ENCODE measurements at places on chromosomes 4 and X.
A peak's percentile ranks its signal among the peaks of the same experiment; 100 is the strongest.

- no peak for DNase-seq
These were observed 829.9 kb downstream of the FAT4 start for GRCh38 chr4:126144543-126145237.

DNA sequence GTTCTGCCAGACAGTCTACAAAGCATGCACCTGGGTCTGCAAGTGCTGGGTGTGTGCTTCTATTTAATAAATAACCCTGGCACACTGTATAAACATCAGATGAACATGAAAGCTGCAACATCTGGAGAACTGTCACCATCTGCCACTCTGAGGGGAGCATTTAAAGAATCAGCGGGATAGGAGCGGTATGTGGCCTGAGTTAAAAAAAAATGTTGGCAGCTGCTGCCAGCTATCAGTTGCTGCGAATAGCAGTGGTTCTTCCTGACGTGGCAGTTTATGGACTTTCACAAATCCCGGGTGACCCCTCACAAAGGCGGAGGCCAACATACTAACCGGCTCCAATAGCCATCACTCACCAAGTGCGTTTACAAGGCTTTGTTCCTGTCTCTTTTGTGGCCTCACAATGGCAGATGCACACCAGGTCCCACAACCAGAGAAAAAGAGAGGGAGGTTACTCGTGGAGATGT is 95.1 kb downstream of the RASL11B start:
- no peak for DNase-seq

DNA sequence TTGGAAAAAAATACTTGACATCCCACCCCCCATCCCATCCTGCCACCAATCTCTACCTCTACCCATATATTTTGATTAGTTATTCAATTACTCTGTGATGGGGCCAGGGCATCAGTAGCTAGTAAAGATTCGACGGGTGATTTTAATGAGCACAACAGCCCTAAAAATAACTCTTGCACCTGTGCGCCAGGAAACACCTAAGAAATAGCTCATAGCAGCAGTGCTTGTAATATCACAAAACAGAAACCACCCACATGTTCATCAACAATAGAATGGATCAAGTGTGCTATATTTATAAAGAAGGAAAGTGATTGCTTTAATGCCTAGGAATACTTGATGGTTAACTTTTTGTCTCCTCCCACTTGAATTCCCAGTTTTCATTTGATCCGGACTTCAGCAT is 225.6 kb upstream of the LCORL start:
- no peak for DNase-seq

GRCh38 chr4:15003401-15003890 is 1.2 kb downstream of the CPEB2 start:
- DNase-seq, result no peak

DNA sequence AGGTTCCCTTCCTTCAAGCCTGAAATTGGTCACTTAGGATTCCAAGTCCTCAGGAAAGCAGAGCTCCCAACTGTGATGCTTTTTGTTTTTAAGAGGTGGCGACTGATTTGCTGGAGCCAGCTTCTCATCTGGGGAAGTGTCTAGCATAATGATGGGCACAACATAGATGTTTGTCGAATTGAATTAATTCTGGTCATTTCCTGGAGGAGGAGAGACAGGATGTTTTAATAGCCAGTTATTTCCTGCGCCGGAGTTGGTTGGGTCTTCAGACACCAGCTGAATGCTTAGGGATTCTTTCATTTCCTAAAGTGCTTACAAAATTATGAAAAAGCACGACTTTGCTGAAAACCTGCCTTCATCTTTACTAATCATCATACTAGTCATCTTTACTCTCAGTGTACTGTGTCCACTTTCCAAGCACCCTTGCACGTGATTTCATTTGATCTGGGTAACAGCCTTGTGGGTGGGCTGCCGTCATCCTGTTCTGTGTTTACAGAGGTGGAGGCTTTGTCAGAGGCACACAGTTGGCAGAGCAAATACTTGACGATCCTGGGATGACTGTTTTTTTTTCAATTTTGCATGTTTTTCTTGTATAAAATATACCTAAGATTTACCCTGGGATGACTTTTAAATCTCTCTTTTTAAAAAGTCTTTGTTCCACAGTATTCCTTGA is 49.5 kb downstream of the RGS12 start:
- DNase-seq, result no peak

GRCh38 chrX:20231598-20231997 is 35.1 kb downstream of the RPS6KA3 start:
- DNase-seq, result no peak

DNA sequence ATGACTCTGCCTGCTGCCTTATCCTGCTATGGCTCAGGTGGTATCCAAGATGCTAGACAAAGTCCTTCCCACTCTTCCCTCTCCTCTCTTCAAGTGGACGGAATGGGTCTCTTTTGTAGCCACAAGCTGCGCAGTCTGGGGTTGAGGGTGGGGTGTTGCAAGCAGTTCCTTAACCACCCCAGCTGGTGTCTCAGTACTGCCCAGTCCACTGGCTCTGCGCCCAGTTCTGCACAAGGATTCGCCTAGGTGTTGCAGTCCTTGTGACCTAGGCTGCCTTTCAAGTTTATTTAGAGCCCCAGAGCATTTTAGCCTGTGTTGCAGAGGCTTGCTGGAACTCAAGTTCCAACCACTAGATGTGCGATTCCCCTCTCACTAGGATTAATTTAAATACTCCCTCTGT is 120.7 kb downstream of the NEXMIF start:
- no peak for DNase-seq

DNA sequence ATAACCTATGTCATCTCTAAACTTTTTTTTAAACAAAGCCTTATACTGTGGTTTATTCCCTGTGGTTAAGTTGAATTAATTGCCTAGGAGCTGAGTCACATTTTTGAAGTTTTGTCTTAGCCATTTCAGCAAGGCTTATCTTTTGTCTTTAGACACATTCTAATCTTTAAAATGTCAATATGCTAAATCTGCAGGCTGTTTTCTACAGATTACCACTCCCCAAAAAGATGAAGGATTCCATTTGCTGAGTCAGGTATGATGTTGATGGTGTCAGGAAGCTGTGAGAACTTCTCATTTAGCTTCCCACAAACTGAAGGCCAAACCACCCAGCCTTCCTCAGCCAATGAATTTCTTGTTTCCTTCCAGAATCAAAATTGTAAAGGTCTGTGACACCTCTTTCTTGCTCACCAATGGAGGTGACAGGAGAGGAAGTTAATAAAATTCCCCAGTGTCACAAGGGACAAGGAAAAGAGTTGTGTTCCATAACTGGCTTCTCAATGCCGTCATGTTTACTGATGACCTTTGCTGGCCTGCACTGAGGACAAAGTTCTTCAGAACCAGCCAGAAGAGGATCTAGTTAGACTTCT is 3.7 kb upstream of the CXCL6 start:
- DNase-seq, result peak; percentile 74

- no peak for DNase-seq
These were observed 727.6 kb upstream of the MAGEB2 start for GRCh38 chrX:29487714-29488113.

DNA sequence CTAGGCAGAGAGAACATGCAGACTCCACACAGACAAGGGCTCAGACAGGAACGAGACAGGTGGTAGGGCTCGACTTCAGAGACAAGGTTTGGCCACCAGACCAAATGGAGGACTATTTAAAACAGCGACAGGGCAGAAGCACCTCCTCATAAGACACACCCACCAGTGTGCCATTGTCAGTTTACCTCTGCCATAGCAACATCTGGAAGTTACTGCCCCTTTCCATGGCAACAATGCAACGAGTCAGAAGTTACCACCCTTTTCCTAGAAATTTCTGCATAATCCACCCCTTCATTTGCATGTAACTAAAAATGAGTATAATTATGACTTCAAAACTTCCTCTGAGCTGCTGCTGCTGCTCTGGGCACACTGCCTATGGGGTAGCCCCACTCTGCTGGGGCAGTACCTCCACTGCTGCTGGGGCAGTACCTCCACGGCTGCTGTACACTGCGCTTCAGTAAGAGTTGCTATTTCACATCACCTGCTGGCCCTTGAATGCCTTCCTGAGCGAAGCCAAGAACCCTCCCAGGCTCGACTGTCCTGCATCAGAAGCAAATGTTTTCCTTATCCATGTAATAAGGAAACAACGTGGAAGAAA is 2222.3 kb upstream of the AGA start:
- DNase-seq, result no peak

- peak; percentile 49 for DNase-seq
These were observed 170.7 kb upstream of the ZCCHC13 start for GRCh38 chrX:74133156-74133796.

DNA sequence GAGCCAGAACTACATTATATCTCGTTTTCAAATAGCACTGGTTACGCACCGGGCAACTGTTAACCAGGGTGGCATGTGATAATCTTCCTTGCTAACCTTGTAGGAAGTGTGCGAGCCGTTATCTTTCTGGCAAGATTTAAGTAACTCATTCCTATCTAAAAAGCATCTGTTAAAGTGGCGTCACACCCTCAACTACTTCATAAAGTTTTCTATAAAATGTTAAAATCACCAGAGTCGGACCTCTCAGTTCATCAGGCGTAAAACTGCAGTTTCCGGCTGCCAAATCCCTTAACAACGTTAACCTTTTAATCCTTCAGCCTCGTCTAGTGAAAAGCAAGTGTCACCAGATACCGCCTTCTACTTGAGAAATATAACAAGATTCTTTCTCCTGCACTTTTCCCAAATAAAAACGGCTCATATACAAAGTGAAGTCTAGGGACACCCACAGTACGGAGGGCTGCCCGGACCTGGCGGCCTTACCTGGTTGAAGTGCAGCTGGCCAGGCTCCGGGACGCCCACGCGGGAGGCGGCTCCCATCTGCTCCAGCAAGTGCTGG is 1.2 kb downstream of the SLC39A8 start:
- peak; percentile 43 for DNase-seq

GRCh38 chr4:95869961-95870500 is 30.1 kb downstream of the PDHA2 start:
- DNase-seq, result no peak

DNA sequence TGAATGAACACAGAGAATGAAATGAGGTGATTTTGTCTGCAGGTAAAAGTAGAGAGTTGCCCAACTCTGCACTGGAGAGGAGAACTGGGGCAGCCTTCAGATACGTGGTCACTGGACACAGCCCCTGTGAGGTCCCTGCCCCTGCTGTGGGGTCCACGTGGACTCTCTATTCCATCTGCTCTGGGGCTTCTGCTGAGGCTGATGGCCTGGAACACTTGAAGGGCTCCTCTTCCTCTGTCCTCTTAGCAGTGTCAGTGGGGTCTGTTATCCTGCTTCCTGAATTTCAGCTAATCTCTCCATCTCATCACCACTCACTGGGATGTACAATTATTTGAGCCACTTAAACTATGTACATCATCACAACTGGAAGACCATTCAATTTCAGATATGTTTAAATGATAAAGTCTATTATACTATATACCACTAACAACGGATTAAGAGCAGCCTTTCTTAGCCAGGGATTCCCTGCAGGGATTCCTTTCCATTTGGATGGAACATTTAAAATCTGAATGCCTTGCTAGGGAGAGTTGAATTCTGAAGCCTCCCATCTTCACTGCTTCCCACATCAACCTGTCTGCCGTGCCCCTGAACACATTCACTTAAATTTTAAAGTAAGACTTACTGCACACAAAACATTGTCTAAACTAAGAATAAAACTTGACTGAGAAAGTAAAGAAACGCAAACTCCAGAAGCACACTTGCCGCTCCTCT is 74.0 kb downstream of the CC2D2A start:
- DNase-seq, result no peak

DNA sequence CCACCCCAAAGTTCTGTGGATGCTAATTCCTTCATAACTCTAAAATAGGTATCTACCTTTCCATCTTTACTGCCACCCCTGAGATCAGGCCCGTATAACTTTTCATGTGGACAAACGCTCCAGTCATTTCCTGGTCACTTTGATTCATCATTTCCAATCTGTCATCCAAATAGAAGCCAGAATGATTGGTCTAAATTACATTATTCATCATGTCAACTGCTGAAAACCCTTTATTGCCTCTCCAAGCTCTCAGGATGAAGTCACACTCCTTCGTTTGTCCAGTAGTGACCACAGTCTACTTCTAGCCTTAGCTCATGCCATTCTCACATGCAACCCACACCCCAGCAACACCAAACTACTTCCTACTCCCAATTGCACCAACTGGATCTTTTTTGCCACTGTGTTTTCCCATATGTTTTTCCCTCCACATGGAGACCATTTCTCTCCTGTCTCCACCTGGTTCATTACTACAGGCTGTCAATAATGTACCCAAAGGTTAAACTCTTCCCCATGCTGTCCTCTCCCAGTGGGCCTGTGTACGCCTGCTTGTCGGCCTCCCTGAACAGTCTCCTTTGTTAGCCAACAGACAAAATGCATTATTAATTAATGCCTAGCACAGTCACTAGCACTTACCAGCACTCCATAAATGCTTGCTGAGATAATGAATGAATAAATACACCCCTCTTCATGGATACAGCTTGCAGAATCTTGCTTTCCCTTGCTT is 382.6 kb upstream of the NOCT start:
- DNase-seq, result no peak

- no peak for DNase-seq
These were observed 1511.1 kb downstream of the TECRL start for GRCh38 chr4:62898115-62898514.

DNA sequence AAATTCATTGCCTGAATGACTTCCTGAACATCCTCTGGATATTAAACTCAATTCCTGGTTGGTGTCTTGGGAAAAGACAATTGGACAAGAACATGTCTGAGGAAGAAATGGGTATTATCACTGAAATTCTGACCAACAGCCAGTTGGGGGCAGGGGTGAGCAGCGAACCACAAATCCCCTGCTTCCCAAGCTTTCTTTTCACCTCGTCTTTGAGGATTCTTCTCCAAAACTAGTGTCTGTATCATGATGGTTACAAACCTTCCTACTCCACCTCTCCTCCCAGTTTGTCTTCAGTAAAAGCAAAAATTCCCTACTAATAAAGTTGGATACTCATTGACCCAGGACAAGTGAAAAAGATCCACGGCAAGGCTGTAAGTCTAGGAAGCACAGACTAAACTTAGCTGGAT is 48.3 kb upstream of the WDR1 start:
- DNase-seq, result peak; percentile 51

DNA sequence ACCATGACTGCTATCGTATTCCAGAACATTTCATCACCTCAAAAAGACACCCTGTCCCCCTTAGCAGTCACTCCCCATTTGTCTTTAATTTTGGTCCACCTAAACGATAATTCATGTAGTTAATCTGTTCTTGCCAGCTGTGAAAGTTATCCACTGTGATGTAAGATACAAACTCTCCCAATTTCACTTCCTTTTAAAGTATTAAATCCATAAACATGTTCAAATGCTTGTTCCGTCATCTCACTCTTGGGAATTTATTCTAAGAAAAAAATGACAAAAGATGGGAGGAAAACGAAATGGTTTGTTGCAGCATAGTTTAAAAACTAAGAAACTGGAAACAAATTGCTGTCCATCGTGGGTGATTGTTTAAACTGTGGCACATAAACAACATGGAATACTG is 53.7 kb upstream of the IRF2 start:
- DNase-seq, result no peak

DNA sequence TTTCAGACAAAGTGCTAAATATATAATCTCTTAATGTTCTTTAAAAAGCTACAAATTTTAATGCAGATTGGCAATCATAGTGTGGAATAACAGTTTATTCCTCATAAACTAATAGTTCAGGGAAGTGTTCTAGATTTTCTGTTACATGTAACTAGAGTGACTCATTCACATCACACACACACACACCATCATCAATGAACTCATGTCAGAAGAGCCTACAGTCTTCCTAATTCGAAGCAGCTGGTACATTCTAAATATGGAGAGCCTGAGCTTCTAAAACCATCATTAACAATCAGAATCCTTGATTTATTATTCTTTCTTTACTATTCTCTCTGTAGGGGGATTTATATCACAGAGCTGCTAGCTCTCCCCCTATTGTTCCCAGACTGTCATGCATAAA is 49.6 kb downstream of the DKK2 start:
- peak; percentile 24 for DNase-seq

- peak; percentile 27 for DNase-seq
These were observed 104.1 kb downstream of the PHOX2B start for GRCh38 chr4:41644288-41644914.

Data from COLO829 (cell line).